ENCODE measurements at places on chromosomes 13 and 19.

DNA sequence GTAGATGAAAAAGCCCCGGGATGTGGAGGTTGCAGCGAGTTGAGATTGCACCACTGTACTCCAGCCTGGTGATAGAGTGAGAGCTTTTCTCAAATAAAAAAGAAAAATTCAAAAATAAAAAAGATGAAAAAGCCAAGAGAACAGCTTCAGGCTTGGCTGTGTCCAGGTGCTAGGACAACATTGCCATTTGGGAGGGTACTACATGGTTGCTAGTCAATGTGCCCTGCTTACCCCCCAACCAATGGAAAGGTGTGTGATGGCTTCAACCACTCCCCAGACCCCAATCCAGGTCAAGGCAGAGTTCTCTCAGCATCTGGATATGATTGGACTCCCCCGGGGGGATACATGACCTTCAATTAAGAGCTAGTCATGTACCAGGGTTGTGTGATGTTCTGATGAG lies 2.3 kb upstream of the ANKLE1 start:
- no peak for DNase-seq

GRCh38 chr19:34426096-34426661 lies 2.0 kb upstream of the UBA2 start:
- no peak for DNase-seq

- no peak for DNase-seq
These were observed 87.2 kb downstream of the RXFP2 start for GRCh38 chr13:31826521-31826920.

GRCh38 chr13:25616674-25617073 lies 244.9 kb downstream of the ATP8A2 start:
- no peak for DNase-seq

- DNase-seq = no peak
These were observed 2.7 kb downstream of the UHRF1 start for GRCh38 chr19:4911786-4912672.

DNA sequence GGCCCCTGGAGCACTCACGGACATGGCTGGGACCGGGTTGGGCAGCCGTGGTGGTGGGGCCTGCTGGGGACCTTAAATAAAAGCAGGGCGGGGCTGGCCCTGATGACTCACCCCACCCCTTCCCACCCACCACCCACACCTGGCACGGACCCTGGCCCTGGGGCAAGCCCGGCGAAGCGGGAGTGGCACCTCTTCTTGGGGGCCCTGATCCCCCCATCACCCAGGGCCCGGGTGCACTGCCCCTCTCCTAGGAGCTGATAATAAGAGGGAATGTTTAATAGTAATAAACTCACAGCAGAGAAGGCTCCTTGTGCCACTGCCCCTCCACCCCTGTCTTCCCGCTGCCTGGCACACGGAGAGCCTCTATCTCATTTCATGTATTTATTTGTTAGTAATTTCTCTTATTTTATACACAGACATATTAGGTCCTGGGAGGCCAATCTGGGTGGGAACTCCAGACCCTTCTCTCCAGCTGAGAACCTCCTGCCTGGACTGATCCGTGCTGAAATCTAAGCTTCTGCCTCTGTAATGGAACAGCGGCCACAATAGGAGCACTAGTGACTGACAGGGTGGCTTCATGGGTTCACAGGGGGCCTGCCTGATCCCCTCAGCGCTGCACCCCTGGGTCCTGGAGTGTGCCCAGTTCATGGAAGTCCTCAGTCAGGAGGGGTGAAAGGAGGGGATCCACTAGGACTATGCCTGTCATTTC lies at the start of gene LGALS7:
LGALS7 (minus strand) TSS at position 49 of the 709 bp plus-strand sequence; CDS start at position 24, 25 bp downstream.
- DNase-seq = no peak

DNA sequence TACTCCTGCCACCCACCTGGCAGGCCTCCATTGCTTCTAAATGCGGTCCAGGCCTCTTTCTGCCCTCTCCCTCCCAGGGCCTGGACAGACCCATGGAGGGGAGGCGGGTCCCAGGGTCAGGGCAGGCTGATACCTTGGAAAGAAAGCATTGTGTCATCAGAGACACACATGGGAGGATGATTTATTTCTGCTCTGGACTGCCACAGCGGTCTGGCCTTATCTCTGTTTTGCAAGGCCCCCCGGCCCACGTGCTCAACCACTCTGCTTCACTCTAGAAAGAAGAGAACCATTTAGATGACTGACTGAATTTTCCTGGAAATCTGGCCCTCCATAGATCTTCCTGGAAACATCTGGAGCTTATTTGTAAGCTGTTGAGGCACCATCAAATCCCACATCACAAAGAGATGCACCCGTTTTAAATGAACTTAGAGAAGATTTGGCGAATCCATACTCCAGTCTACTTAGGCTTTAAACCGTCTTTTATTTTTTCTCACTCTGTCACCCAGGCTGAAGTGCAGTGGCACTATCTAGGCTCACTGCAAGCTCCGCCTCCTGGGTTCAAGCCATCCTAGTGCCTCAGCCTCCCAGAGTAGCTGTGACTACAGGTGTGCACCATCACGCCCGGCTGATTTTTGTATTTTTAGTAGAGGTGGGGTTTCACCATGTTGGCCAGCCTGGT lies 48.3 kb upstream of the URI1 start:
- no peak for DNase-seq

DNA sequence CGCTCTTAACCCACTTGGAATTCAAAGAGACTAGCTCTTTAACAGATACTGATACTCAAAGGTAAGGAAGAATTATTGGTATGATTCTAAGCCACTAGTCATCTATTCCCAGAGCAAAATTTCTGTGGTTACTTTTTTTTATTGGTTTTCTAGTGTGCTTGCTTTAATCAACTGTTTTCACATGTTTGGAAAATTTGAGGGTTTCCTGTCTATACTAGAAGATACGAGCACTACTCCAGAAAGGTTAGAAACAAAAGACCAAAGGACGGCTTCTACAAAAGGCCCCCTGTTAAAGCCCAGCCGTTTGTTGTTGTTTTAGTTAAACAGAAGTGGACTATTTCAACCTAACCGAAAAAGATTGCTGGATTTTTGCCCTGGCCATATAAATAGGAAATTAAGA lies 18.5 kb upstream of the LPAR6 start:
- no peak for DNase-seq

DNA sequence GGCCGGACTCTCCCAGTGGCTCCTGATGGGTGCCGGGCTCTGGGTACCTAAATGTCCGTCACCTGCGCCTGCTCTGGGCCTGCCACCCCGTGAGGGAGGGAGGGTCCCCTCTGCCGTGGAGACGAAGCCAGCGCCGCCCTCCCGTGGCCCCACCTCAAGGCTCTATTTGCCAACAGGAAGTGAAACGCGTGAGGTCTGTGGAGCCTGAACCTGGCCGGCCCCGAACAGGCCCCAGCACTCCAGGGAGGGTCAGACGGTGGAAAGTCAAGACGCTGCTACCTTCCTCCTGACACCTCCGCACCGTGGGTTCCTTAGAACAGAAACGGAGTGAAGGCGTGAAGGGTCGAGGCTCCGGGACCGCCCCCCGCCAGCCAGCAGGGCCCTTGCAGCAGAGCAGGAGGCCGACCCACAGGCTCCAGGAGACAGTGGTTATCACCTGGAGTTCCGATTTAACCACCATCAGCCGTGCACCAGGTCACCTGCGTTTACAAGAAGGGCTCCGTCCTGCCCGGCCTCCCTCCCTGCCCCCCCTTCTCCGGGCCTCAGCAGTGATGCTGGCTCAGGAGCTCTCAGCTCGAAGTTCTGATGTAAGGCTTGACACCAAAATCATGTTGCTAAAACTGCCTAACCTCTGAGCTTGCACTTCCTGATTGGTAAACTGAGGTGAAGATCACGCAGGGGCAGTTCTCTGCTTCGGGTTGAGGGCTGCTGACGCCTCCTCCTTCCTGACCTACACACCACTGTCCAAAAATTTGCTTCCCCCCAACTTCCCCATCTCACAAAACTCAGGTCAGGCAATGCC lies 50.9 kb upstream of the C13orf46 start:
- no peak for DNase-seq

DNA sequence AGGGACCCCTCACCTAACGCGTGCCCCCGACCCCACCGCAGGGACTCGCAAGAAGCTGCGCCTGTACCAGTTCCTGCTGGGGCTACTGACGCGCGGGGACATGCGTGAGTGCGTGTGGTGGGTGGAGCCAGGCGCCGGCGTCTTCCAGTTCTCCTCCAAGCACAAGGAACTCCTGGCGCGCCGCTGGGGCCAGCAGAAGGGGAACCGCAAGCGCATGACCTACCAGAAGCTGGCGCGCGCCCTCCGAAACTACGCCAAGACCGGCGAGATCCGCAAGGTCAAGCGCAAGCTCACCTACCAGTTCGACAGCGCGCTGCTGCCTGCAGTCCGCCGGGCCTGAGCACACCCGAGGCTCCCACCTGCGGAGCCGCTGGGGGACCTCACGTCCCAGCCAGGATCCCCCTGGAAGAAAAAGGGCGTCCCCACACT lies 4.7 kb upstream of the MYBPC2 start:
- DNase-seq = no peak

GRCh38 chr19:1560286-1560882 lies 7.7 kb downstream of the MEX3D start:
- DNase-seq = no peak

- DNase-seq = no peak
These were observed 45.3 kb downstream of the FNDC3A start for GRCh38 chr13:49020940-49021553.

DNA sequence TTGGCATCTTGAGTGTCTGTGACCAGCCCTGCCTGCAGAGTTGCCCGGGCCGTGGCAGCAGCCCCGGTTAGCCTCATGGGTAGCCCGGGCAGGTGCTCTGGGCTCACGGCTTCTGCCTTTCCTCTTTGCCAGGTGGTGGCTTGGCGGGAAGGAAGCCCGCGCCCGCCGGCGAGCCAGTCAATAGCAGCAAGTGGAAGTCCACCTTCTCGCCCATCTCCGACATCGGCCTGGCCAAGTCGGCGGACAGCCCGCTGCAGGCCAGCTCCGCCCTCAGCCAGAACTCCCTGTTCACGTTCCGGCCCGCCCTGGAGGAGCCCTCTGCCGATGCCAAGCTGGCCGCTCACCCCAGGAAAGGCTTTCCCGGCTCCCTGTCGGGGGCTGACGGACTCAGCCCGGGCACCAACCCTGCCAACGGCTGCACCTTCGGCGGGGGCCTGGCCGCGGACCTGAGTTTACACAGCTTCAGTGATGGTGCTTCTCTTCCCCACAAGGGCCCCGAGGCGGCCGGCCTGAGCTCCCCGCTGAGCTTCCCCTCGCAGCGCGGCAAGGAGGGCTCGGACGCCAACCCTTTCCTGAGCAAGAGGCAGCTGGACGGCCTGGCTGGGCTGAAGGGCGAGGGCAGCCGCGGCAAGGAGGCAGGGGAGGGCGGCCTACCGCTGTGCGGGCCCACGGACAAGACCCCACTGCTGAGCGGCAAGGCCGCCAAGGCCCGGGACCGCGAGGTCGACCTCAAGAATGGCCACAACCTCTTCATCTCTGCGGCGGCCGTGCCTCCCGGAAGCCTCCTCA lies 9.9 kb downstream of the PLEKHJ1 start:
- DNase-seq = no peak

- no peak for DNase-seq
These were observed 96.6 kb downstream of the SIPA1L3 start for GRCh38 chr19:38003438-38004185.

DNA sequence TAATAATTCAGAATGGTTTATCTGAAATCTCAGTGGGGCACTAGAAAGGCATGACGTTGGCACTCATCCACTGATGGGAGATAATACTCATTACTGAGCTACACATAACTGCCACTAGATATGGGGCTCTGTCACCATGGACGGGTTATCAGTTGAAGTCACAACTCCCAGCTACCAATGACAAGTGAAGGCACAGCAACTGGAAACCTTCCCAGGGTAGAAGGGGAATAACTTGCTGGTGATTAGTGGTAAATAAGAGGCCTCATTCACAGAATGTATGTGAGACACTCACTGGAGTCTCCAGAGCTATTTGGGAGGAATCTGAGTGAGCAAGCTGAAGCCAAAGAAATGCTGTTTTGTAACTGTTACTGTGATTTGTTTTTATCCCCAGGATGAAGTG lies 249.6 kb downstream of the ENOX1 start:
- no peak for DNase-seq

- DNase-seq = no peak
These were observed 714 bp downstream of the NDFIP2 start for GRCh38 chr13:79481685-79482052.

DNA sequence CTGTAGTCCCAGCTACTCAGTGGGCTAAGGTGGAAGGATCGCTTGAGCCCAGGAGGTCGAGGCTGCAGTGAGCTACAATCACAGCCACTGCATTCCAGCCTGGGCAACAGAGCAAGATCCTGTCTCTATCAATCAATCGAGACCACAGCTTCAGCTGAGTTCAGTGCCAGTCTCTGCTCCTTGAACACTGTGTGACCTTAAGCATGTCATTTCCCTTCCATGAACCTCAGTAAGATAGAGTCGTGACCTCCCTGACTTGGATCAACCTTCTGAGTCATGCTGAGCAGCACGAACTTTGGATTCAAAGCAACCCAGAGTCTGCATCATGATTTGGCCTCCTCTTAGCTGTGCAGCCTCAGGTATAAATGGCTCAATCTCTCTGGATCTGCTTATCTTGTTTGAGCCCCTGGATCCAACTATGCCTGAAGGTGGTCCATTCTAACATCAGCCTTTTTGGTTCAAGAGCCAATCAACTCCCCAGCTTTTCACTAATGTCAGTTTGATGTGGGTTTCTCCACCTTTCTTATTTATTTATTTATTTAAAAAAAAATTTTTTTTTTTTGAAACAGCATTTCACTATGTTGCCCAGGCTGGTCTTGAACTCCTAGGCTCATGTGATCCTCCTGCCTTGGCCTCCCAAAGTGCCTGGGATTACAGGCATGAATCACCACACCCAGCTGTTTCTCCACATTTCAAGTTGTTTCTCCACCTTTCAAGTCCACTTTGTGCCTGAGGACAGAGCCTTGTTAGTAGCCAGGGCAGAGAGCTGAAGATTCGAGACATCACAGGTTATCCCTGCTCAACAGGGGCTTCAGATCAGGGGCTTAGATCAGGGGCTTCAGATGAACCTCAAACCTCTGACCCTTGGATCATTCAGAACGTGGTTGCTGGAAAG lies 26.4 kb downstream of the PTPRS start:
- no peak for DNase-seq

DNA sequence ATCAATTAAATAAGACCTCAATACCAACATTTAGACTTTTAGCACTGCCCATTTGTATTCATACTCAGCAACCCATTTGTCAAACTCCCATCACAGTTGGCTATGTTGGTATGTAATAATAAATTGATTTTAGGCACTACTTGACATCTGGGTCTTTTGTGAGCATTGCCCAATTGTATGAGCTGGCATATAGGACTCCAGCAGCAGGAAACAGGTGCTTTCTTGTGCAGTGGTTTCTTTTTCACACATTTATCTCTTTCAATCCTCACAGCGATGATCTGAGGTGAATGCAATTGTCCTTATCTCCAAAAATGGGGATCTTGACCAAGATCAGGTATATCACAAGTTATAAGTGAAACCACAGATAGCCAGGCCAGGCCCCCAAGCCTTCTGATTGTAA lies 96.9 kb upstream of the OXGR1 start:
- no peak for DNase-seq

DNA sequence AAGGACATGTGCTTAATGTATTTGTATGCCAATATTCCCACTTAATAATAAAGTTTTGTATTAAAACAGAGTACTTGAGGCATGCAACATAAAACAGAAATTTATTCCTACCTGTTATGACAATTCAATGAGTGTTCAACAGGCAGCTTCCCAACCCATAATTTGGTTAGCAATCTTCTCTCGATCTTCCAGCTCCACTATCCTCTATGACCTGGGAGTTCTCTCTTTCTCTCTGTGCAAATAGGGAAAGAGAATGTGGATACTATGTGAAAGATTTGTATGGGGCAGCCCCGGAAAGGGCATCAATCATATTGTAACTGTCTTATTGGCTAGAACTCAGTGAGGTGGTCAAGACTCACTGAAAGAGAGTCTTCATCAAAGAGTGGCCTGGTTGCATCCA lies 644.9 kb upstream of the PCDH20 start:
- DNase-seq = no peak
